Eye (tissue), 1 donor: ENCODE measurements at places on chromosomes 12 and 14.

DNA sequence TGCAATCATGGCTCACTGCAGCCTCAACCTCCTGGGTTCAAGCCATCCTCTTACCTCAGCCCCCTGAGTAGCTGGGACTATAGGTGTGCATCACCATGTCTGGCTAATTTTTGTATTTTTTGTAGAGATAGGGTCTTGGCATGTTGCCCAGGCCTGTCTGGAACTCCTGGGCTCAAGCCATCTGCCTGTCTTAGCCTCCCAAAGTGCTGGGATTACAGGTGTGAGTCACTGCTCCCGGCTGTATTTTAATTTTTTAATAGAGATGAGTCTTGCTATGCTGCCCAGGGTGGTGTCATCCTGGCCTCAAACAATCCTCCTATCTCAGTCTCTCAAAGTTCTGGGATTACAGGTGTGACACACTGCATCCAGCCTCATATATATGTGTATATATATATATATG, 31.7 kb upstream of the GPRC5A start:
- no peak for DNase-seq

DNA sequence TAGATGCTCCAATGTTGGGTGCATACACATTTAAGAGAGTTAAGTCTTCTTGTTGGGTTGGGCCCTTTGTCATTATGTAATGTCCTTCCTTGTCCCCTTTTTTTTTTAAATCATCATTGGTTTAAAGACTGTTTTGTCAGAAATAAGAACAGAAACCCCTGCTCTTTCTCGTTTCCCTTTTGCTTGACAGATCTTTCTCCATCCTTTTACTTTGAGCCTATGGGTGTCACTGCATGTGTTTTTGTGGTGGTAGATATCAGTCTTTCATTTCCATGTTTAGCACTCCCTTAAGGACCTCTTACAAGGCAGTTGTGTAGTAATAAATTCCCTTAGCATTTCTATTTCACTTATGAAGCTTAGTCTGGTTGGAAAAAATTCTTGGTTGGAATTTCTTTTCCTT, 47.4 kb downstream of the RTN1 start:
- no peak for DNase-seq

- DNase-seq: no peak
Measured at GRCh38 chr12:56637621-56638020, 7.5 kb upstream of the BAZ2A start.

- DNase-seq: no peak
Measured at GRCh38 chr12:21992823-21993222, 51.6 kb upstream of the ABCC9 start.

DNA sequence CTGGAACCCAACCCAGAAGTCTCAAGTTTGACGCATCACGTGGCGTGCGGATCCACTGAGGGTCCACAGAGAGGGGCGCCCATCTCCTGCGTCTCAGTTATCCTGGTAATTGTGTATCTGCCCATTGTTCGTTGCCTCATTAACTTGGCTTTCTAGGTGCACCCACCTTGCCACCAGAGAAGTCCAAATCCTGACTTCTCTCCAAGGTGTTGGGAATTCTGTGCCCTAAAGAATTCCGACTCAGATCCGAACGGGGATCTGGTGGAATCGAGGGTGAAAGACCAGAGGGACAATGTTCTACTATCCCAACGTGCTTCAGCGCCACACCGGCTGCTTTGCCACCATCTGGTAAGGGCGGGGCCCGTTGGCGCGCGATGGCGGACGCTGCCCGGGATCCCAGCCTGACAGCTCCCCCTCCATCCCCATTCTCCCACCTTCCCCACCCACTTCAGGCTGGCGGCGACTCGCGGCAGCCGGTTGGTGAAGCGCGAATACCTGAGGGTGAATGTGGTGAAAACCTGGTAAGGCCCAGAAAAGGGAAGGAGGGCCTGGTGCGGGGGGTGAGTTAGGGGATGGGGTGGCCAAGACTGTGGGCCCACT, 481 bp downstream of the REC8 start:
- no peak for DNase-seq
